Ascending aorta (tissue), 2 donors: ENCODE measurements at places on chromosomes 5 and 9.

DNA sequence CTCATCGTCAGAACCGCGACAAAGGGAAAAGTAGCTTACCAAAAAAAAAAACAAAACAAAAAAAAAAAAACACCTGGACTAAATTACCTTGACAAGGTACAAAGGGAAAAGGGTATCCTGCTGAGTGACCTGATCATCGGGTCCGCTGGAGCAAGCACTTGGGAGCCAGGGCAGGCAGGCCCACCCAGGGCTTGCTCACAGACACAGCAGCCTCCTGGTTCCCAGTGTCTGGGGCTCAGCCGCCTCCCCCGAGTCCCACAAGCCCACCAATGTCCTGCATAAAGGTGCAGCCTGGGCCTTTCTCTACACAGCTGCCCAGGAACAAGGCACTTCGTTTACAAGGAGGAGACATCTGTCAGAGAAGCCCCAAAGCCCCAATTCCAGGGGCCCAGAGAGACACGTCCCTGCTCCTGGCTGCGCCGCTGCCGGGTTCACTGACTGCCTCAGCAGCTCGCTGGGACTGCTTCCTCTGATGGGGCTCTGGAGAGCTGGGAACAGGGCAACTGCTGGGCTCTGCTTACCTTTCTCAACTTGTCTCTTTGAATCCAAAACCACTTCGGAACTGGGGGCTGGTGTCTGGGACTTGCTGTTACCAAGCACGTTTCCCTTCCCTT lies 63.4 kb downstream of the GOLM1 start:
- DNase-seq, result no peak

GRCh38 chr5:130526708-130527107 lies 622.4 kb downstream of the CHSY3 start:
- DNase-seq, result no peak

DNA sequence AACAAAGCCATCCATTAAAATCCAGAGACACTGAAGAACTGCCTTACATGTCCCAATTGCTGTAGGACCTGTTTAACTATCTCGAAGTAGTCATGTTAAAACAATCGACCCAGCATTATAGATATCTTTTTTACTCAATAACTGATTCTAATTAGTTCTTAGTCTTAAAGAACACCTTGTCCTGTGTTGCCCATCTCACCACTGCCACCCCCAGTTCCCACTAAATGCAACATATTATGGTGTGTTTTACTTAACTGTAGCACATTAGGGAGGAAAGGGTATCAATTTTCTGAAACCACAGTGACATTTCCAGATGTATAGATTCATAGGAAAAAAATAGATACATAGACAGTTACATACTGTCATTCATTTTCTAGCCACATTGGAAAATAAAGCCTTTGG lies 221.2 kb downstream of the MEF2C start:
- no peak for DNase-seq

DNA sequence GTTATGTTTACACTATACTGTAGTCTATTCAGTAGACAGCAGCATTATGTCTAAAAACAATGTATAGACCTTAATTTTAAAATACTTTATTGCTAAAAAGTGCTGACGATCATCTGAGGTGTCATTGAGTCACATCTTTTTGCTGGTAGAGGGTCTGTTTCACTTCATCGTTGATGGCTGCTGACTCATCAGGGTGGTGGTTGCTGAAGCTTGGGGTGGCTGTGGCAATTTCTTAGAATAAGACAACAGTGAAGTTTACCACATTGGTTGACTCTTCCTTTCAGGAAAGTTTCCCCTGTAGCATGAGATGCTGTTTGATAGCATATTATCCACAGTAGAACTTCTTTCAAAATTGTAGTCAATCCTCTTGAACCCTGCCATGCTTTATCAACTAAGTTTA lies 150.3 kb downstream of the FBXL7 start:
- no peak for DNase-seq

GRCh38 chr5:14665949-14666348 lies 1.4 kb downstream of the OTULIN start:
- no peak for DNase-seq
